ENCODE measurements at places on chromosomes 11 and 22.
A peak's percentile ranks its signal among the peaks of the same experiment; 100 is the strongest.

- no peak for DNase-seq
Observed at GRCh38 chr11:6594142-6594768, 9.2 kb downstream of the RRP8 start.

DNA sequence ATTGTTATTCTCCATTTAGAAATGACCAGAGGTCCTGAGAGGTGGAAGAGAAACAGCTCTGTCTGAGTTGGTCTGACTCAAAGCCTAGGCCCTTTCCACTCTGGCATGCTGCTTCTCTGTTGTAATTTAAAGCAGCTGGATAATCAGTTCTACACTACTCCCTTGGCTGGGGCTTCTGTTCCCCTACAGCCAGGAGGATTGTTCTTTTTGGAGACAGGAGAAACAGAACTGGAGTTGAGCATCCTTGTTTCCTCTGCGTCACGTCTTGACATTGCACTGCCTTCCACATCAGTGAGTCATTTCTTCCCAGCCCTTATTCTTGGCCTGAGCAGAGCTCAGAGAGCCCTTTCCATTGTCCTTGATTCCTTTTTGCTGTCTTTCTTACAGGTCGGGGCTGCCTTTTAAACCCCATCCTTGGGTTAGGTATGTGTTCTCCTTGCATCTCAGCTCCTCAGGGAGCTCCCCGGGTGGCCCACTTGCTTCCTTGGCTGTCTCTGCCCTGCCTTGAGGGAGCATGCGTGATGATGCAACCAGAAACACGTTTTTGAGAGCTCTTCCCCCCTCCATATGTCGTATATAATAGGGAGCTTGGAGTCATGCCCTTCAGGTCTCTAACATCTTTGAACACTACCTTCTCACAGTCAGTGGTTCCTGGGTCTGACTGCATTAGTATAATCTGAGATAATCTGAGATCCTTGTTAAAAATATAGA is 35.7 kb downstream of the CYB5R2 start:
- DNase-seq = no peak

DNA sequence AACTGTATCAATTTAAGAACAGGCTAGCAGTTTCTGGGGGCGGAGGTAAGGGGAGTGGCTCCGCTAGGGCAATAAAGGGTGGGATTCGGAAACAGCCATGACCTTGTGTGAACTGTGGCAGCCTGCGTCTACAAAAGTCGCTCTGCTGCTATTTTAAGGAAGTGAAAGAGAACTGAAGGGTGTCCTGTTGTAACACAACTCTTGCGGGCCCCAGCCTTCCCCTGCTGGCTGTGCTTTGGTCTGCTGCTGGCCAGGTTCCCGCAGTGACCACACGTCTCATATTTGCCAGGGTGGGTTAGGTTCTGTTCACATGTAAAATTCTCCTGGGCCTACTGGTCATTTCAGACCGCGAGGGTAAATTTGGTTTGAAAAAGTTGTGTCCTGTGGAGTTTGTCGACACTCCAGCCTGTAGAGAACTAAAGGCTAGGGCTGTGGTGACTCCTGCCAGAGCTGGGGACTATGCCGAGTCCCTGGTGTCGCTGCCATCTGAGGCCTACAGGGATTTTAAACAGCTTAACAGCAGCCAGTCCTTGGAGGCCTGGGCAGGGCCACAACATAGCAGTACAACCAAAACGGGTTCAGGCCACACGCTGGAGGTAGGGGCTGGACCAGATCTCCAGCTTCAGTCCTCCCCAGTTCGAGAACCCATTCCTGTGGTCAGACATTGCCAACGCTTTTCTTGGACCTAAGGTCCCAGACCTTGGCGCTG is 1.1 kb upstream of the PPFIBP2 start:
- peak; percentile 93 for DNase-seq

DNA sequence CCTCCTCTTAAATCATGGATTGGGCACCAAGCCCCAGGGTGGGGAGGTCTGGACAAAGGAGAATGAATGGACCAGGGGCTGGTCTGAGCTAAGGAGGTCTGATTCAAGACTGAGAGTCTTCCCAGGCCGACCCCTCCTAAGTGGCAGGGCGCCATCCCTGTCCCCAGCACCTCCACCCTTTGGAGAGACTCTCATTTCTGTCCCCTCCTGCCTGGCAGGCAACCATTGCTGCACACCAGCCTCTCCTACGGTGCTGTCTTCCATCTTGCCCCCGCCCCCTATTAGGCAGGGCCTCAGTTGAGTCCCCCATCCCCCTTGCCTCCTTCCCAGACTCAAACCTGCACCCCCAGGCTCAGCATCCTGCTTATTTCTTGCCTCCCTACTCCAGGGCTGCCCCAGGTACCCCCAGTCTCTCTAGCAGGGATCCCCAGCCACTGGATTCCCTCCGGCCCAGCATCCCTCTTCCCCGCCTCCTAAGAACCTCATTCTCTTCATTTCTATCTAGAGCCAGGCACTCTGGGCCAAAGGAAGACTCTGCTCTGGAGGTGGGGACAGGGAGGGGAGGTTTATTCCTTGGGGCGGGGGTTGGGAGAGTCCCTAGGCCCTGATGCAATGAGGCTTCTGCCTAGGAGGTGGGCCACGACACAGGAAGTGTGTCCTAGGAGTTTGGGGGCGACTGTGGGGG is 1.7 kb upstream of the RCOR2 start:
- DNase-seq = no peak

DNA sequence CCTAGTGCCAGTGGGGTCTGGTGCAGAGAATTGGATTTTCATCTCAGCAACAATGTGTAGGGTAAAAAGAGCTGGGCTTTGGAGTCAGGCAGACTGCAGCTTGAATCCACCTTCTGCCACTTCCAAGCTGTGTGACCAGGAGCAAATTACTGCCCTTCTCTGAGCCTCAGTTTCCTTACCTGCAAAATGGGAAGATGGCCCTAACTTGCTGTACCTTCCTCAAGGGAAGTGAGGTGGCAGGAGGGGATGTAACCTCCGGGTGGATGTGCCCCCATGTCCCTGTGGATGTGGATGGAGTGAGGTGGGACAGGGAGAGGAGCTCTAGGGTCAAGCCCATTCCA is 90.9 kb downstream of the CACNA1I start:
- DNase-seq = no peak

DNA sequence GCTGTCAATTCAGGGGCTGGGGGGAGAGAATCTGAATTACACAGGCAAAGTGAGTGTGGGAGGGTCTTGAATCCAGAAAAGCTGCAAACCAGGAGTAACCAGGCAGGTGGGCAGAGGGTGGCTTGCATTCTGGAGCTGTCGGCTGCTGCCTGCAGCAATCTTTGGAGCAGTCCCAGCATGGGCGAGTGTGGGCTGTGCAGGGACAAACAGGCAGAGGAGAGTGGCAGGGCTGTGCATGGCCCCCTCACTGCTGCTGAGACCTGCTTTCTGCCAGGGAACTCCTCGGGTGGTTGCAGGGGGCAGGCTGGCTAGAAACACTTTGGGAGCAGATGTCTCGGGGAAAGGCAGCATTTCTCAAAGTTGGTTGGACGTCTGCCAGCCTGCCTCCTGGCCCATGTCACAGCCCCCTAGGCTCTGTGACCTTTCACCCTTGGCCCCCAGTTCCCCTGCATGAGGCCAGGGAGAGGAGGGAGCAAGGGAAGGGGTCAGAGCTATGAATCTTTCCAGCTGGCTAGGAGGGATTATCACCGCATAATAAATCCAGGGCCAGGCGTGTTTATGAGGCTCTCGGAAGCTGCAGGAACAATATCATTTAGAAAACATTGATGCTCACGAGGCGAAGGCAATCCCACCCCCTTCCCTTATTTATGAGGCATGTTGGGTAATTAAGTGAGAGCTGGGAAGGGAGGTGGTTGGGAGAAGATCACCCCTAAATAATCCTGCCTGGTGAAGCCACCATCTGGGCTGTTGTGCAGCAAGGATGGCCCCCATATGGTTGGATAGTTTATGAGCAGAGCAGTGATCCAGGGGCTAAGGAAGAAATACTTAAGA is 212.3 kb upstream of the NCAM1 start:
- DNase-seq = no peak

DNA sequence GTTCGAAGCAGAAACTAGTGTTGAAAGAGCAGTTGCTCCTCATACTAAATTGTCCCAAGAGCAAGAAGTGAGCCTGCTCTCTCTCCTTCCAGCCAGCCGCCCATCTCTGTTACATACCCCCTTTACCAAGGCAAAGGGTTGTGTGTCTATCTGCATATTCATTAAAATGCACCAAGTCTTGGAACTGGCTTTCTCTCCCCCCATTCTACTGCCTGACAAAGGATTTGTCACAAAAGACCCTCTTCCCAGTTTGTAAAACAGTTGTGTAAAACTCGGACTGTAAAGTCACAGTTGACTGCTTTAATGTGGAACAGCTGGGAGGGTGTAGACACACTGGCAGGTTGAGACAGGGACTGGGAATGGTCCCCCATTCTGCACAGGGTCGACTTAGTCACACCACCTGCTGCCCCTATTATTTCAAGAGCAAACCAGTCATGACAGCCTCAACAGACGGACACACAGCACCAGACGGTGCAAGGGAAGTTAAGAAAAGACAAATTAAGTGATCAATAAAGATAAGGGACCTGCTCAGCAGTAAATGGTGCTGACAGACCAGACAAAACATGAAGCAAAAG is 60.0 kb upstream of the HTATIP2 start:
- no peak for DNase-seq

- DNase-seq = no peak
Observed at GRCh38 chr11:42647993-42648392, 663.8 kb upstream of the API5 start.

GRCh38 chr22:22479999-22480532 is 28.5 kb downstream of the ZNF280B start:
- DNase-seq = no peak

DNA sequence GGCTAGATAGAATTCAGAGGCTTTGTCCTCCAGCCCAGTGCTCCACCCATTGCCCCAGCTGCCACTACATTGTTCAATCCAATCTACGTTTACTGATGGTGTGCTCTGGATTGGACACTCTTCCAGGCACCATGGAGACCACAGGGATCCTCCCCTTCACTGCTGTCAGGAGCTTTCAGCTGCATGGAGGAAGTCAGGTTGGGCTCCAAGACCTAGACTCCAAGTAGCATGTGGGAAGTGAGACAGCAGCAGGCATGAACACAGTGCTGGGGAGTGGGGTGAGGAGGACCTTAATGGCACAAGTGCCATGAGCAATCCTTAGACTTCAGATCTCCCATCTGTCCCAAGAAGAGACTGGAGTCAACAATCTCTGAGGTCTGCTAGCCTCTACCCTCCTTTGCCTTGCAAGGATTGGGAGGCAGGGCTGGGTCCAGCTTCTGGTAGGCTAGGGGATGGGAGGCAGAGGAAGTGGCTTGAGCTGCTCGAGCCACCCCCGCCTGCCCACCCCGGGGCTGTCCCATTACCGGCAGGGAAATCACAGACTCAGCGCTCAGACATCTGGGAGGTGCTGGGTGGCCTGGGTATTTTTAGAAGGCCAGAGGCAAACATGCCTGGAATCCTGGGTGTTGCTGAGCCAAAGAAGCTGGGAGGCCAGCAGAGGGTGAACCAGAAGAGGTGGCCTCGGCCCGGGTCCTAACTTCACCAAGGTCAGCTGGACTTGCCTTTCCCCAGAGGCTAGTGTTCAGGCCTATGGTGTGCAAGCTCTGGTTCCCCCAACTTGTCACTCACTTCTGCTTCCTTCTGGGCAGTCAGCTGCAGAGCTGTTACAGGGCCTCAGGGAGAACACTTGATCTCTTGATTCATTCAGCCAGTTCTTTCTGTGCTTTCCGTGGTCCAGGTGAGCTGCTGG is 15.2 kb upstream of the FCHSD2 start:
- peak; percentile 80 for DNase-seq

GRCh38 chr11:124172101-124172500 is 11.0 kb upstream of the OR10D3 start:
- no peak for DNase-seq

GRCh38 chr22:28893810-28894209 is 10.4 kb downstream of the ZNRF3 start:
- DNase-seq = no peak

- DNase-seq = no peak
Observed at GRCh38 chr11:80719292-80719646, 1278.4 kb upstream of the TENM4 start.

GRCh38 chr11:11397036-11397415 is 44.0 kb upstream of the CSNK2A3 start:
- no peak for DNase-seq

- no peak for DNase-seq
Observed at GRCh38 chr11:125227151-125227550, 62.6 kb downstream of the PKNOX2 start.

- peak; percentile 62 for DNase-seq
Observed at GRCh38 chr11:69947793-69948255, 128.6 kb upstream of the FGF3 start.

DNA sequence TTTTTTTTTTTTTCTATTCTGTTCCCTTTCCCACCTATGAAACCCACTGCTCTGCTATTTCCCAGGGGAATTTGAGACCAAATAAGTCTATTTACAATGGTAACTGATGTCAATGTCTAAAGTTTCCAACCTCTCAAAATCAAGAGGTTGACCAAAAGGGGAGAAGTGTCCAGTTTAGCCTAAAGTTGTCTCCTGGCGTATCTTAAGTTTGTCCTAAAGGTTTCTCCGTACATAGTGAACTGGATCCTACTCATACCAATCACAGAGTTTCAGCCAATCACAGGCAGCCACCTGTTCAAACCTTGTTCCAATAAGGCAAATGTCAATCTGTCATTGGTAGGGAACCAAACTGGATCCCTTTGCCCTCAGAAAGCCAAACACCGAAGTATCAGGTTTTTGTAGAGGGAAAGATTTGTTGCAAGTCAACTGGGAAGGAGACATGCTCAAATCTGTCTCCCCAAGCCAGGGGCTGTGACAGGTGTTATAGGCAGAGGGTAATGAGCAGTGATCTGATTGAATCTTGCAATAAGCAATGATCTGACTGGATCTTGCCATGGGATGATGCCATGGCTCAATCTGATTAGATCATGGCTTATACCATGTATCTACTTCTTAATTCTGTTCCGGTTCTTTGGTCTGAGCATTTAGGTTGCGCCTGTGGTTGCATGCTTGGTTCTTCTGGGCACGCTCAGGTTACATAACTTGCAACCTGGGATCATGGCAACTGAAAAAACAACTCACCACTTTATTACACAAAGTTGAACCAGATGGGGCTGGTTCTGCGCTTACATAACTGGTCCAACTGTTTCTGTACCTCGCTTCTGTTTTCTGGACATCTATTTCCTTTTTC is 1.1 kb upstream of the VPS37C start:
- no peak for DNase-seq

DNA sequence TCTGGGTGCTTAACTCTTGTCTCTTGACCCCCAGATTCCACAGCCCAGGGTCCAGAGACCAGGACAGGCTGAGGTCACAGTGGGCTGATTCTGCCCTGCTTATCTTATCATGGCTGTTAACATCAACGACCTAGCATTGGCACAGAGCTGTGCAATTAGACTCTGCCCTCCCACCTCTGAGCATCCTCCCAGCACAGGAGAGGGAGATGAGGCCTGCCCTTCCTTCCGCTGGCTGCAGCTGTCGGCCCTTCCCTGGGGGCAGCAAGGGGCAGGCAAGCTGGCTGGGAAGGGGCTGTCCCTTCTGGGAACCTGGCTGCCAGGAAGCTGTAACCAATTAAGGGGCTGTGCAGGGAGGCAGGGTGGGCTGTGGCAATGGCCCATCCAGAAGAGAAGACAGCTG is 22.5 kb downstream of the LRRC10B start:
- no peak for DNase-seq

GRCh38 chr11:74952752-74953151 is 3.7 kb downstream of the SPCS2 start:
- no peak for DNase-seq

- no peak for DNase-seq
Observed at GRCh38 chr11:126853732-126854131, 146.8 kb downstream of the KIRREL3 start.

GRCh38 chr11:73366265-73366610 is 10.0 kb upstream of the RELT start:
- DNase-seq = no peak

GRCh38 chr11:61131186-61131585 is 28.9 kb downstream of the CD5 start:
- no peak for DNase-seq

- peak; percentile 76 for DNase-seq
Observed at GRCh38 chr11:762421-763072, 14.7 kb downstream of the GATD1 start.

Data from spleen (tissue), 13 donors.